ENCODE measurements at places on chromosomes 16 and 17.

DNA sequence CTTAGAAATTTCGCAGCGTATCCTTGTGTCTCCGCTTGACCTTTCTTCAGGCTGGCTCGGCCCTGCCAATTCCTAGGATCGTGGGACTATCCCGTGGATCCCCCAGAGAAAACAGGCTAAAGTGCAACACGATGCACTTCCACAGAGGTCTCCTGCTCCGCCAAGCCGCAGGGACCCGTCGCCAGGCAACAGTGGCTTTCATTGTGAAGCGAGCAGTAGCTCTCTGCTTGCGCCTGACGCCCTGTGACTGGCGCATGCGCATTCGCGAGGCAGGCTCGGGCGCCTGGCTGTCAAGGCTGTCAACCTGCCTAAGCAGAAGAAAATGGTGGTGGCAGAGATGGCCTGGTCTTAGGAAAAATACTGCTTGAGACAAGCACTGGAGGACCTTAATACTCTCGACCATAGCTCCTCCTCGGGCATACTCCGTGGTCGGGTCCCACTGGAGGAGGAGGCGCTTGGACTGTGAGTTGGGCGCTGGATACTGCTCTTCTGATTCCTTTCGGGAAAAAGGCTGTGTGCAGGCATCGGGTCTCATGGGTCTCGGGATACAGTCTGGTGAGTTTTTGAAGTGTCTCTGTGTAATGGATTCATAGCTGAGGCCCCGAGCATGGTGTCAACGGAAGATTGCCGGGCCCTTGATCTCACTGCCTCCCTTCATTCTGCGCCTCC is 2336.1 kb downstream of the TP53TG3F start:
- no peak for DNase-seq

DNA sequence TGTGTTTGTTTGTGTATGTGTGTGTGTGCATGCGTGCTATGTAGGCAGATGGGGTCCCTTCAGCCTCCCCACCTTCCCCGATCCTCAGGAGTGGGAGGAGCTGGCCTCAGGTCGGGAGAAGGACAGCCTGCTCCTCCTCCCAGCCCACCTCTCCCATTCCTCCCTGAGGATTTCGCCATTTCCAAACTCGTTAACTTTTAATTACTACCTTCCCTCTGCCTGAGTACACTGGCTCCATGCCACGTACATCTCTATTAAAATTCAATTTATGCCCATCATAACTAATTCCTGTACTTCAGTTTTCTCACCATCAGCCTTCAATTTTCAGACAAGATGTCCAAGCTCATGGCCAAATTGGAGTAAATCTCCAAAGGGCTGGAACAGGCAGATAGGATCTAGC is 148.6 kb downstream of the SDK2 start:
- DNase-seq, result no peak

DNA sequence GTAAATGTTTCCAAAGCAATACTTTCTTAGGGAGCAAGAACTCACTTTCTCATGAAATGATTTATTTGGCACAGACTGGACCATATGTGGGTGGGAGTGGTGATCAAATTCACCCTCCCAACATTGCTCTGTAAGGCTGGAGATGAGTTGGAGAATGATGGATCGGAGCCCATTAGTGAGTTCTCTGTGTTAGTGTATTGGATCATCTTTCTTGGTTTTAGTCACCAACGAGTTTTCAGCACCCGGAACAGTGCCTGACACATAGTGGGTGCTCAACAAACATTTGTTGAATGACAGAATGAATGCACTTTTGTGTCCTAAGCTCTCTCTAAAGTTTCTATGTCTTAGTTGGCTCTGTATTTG is 104.5 kb upstream of the FAM20A start:
- DNase-seq, result no peak

DNA sequence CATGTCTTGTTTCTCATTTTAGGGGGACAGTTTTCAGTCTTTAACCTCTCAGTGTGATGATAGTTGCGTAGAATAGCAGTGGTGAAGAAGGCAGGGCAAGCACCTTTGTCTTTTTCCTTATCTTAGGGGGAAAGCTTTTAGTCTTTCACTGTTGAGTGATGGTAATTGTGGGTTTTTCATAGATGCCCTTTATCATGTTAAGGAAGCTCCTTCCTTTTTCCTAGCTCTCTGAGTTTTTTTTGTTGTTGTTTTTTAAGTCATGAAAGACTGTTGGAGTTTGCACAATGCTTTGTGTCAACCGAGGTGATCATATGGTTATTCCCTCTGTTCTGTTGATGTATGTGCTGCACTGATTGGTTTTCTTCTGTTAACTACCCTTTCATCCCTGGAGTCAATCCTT is 15.7 kb downstream of the NOL11 start:
- DNase-seq, result no peak

- DNase-seq, result no peak
Measured at GRCh38 chr17:18143044-18143936, 34.7 kb downstream of the MYO15A start.

DNA sequence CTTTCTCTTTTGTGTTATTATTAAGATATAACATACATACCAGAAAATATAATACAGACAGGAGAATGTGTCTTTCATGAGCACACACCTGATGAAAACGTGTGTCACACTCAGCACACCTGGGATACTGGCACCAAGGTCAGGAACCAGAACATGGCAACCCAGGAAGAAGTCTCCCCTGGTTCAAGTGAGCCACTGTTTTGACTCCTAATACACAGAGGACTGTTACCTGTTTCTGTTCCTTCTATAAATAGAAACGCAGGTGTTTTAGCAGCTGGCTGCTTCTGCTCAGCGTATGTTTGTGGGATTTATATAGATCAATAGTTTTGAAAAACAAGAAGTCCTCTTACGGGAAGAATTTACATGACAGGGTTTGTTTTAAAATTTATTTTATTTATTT is 3.5 kb downstream of the SEC14L1 start:
- no peak for DNase-seq

Data from activated CD4-positive, CD25-positive, alpha-beta regulatory T cell treated with anti-CD3 and anti-CD28 coated beads, Interleukin-2, amount 50 U/mL, for 72 hours (primary cell).